ENCODE measurements at places on chromosomes 3 and 15. TPM values are rescaled to one million over a fixed set of nuclear protein-coding genes. Genes with fewer than 3 reads are reported as not detected.

GRCh38 chr15:38080651-38081275, 146.3 kb downstream of the TMCO5A start:
- no peak for DNase-seq

GRCh38 chr15:68618908-68619698, 40.3 kb downstream of the CORO2B start:
- DNase-seq, result no peak

DNA sequence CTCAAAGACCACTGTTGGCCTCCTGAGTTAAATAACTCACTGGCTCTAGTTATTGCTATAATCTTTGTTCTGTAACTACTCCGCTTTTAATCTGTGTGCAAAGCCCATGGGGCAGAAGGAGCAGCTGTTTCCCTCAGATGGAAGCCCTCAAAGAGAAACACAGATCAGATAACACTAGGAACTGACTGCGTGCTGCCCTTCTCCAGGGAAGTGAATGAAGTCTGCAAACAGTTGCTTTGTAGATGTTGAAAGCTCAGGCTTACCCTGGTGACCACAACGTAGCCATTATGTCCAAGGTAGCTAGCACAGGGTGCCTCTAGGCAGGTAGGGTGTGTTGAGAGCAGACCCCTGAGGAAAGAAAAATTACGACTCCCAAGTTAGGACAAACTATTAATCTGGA, 152.3 kb upstream of the STAC start:
- no peak for DNase-seq

- DNase-seq, result no peak
These were observed 515 bp downstream of the EPHA6 start for GRCh38 chr3:96814651-96815567.

DNA sequence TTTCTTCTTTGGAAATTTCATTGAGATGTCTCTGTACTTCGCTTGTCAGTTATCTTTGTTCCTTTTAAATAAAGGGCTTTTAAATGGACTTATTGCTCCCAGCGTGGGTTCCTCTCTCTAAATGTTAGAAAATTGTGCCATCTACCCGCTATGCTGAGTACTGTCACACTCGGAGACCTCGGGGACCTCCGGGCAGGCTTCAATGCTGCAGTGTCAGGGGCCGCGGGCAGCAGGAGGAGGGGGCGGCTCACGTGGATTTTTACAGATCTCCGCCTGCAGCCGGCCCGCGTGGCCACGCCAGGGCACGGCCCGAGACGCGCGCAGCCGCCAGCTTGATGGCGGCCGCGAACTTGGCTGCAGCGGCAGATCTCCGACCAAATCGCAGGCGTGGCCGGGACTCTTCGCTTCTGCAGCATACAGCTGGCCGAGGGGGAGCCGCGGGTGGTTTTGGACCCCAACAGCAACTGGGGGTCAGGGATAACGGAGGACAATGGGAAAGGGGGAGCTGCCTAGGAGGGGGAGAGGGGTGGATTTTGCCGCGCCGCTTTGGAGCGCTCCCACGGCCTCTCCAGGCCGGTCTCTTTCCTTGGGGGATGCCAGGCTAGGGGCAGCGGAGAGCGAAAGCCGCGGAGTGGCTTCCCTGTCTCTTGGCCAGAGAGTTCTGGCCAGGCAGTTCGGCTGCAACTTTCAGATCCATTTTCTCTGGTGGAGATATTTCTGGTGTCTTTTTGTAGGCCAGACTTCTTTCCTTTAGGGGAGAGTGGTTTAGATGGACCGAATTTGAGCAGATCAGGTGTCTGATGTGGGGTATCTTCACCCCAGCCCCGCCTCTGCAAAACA, 15.3 kb downstream of the NR2F2 start:
- DNase-seq, result no peak

- peak; percentile 20 for DNase-seq
These were observed 86.0 kb upstream of the MFGE8 start for GRCh38 chr15:88998980-88999713.

- no peak for DNase-seq
These were observed 183.5 kb upstream of the NSMCE3 start for GRCh38 chr15:29452881-29453731.

GRCh38 chr3:36524560-36524959, 144.3 kb downstream of the STAC start:
- no peak for DNase-seq

DNA sequence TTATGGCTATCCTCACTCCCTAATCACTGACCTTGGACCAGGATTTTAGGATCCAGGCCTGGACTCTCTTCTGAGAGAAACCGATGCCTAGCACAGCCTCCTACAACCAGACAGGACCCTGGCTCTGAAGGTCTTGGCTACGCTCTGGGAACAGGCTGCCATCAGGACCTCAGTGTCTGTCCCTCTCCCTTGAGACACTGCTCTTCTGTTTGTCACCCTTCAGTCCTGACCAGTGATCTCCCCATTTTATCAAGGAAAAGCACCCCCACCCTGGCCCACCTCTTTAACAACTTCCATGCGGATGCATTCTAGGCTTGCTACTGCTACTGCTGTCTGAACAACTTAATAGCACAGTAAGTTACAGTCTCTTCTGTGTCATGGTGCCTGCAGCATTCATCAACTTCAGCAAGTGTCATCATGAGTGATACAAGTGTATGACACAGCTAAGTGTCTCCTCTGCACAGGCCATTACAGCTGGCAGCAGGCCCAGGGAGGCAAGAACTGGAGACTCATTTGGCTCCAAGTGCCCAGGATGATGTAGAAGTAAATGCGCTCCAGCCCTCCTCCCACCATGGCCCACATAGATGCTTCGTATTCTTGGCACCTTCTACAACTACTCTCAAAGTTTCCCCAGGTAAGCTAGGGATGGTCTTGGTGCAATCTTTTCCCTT, 302.4 kb downstream of the EPHB1 start:
- DNase-seq, result no peak

GRCh38 chr15:83046558-83047127, 20.4 kb downstream of the BTBD1 start:
- no peak for DNase-seq

DNA sequence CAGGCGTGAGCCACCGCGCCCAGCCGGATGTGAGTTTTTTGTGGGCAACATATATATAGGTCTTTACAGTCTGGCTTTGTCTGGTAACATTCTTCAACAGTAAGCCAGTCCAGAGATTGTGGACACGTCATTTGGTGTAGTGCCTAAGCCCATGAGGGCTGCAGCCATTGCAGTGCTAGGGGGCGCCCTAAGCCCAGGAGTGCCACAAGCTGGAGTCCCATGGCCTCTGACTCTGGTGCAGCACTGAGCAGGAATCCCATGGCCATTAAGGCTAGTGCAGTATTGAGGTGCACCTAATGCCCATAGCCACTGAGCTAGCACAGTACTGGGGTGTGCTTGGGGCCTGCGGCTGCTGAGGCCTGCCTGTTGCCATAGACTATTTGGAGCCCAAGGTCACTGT, 136.4 kb upstream of the NDN start:
- DNase-seq, result no peak

DNA sequence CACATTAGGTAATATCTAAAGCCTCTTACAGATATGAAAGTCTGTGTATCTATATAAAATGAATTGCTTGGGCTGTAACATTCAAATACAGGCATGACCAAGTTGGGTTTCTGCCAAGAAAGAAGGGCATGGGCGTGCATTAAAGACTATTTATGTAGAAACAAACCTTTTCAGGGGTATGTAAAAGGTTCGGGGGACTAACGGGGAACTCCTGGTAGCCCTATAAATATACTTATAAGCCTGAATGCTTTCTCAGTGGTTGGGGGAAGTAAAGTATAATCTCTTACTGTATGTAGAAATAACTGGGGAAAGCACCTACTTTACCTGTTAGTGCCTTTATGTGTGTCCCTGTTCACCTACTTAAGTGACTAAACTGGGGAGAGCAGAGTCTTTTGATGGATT, 154.5 kb upstream of the TBL1XR1 start:
- no peak for DNase-seq

- DNase-seq, result no peak
These were observed 310.2 kb upstream of the TLE3 start for GRCh38 chr15:70407955-70408354.

- DNase-seq, result no peak
These were observed 455.7 kb upstream of the THBS1 start for GRCh38 chr15:39125226-39125625.

- DNase-seq, result no peak
These were observed 191.6 kb upstream of the MEIS2 start for GRCh38 chr15:37291920-37292319.

DNA sequence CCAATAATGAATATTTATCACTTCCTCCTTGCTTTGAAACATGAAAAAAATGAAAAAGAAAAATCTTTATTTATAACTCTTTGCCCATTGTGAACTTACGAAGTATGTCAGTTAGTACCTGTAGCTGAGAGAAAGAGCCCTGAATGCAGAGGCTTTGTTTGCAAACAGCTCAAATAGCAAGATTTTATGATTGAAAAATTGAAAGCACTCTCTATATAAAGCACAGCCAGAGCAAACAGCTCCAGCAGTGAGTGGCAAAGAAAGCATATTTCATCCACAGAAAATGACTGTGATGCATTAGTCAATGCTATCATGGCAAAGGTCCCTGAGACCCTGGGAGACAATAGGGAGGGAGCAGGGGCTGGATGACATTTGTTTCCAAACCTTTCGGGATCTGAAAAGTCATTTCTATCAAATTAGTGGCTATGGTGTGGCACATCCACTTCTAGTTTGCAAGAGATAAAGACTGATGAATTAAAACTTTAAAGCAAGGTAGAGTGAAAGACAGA, 576.1 kb downstream of the OTOL1 start:
- DNase-seq, result no peak

DNA sequence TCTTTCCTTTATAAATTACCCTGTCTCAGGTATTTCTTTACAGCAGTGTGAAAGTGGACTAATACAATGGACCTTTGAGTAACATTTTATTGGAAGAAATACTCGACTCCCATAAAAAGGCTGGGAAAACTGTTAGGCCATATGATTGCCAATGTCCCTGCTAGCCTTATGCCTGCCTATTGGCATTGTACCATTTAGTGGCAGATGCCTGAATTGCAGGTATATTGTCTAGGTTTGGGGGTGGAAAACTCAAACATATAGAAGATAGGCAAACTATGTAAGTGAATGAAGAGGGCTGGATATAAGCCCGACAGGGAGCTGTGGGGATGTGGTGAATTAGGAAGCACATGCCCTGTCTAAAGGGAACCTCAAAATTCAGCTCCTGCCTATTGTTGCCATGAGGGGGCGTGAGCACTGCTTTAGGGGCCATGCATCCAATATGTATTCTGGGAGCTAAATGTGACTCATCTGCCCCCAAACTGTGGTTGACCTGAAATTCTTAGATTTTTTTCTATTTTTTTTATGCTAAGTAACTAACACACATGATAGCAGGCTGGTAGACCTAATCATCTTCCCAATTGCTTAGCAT, 65.2 kb upstream of the TRA2B start:
- DNase-seq, result no peak

DNA sequence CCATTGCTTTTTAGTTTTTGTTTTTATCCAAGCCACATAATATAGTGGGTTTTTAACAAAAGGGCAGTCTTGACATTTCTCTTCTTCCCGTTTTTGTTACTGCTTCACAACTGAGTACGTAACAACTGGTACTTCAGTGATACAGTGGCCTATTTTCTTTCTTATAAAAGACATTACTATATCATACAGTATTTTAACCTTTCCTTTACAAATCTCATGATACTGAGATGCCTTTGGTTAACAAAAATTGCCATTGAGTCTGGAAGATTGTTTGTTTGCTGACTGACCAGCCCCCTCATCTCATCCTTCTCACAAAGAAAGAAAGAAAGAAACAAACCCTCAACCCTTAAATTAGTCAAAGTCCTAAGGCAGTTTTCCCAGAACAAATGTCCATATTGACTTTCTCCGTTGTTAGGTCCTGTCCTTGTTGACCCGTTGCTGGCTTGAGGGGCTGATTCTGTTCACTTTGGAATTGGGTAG, 77.0 kb upstream of the SAMMSON start:
- DNase-seq, result no peak

DNA sequence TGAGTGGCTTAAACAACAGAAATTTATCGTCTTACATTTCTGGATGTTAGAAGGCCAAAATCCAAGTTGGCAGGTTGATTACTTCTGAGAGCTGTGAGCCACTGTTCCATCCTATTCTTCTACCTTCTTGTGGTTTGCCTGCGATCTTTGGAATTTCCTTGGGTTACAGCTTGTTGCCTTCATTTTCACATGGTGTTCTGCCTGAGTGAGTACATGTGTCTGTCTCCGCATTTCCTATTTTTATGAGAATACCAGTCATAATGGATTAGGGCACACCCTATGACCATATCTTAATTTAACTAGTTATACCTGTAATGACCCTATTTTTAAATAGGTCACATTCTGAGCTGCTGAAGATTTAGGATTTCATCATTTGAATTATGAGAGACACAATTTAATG, 294.3 kb downstream of the CNTN4 start:
- DNase-seq, result no peak

- DNase-seq, result no peak
These were observed 700.6 kb upstream of the CFAP20DC start for GRCh38 chr3:59750391-59750790.

GRCh38 chr15:81407176-81407575, 33.2 kb upstream of the TMC3 start:
- DNase-seq, result no peak

GRCh38 chr15:24659622-24660021, 16.0 kb upstream of the NPAP1 start:
- no peak for DNase-seq

DNA sequence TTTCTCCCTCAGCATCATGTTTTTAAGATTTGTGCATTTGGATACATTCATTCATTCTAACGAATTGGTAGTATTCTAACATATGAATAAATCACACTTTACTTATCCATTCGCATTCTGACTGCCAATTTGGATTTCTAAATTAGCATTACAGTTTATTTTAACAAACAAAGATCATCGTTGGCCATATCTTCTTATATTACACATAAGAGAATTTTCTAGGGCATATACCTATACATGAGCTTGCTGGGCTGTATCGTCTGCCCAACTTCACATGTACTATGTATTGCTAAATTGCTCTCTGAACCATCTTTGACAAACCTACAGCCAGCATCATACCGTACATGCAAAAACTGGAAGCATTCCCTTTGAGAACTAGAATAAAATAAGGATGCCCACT, 265.8 kb upstream of the PPP2R3A start:
- DNase-seq, result no peak

- no peak for DNase-seq
These were observed 75.5 kb downstream of the NEDD4 start for GRCh38 chr15:55917881-55918296.

- DNase-seq, result no peak
These were observed 21.0 kb downstream of the RFT1 start for GRCh38 chr3:53109190-53109589.

GRCh38 chr3:33076952-33077351, 20.0 kb downstream of the GLB1 start:
- no peak for DNase-seq

GRCh38 chr3:17182166-17182565, 297.4 kb downstream of the PLCL2 start:
- no peak for DNase-seq

- DNase-seq, result no peak
These were observed 8.5 kb downstream of the EOMES start for GRCh38 chr3:27713435-27714145.

The SEMA5B gene
- total RNA-seq, result 68.4 TPM

The PYGO1 gene
- 21.0 TPM for total RNA-seq

The NTRK3 gene
- not detected for total RNA-seq

The RARRES1 gene
- total RNA-seq, result 0.99 TPM

The KLHL25 gene
- total RNA-seq, result 3.4 TPM

The PDE8A gene
- 21.1 TPM for total RNA-seq

The NR1D2 gene
- 14.7 TPM for total RNA-seq

The TTLL13 gene
- not detected for total RNA-seq

The CCR9 gene
- total RNA-seq, result not detected

The CRTC3 gene
- 37.7 TPM for total RNA-seq

The NRG4 gene
- not detected for total RNA-seq

The CRABP1 gene
- not detected for total RNA-seq

The GADL1 gene
- total RNA-seq, result not detected
